ENCODE measurements at places on chromosomes 6 and 20. TPM values are rescaled to one million over a fixed set of nuclear protein-coding genes. Genes with fewer than 3 reads are reported as not detected.

CNKSR3 gene
- polyA plus RNA-seq, result 18.1 TPM

SLC22A3 gene
- 6.2 TPM for polyA plus RNA-seq

GSTA1 gene
- not detected for polyA plus RNA-seq

COL10A1 gene
- 0.37 TPM for polyA plus RNA-seq

HEY2 gene
- not detected for polyA plus RNA-seq

FAM229B gene
- polyA plus RNA-seq, result 18.5 TPM

BEND6 gene
- polyA plus RNA-seq, result 3.8 TPM

FUT9 gene
- 0.12 TPM for polyA plus RNA-seq

SMOC2 gene
- polyA plus RNA-seq, result 71.8 TPM

KCNQ5 gene
- 2.2 TPM for polyA plus RNA-seq

PKIB gene
- 1.4 TPM for polyA plus RNA-seq

BPIFB4 gene
- 0.29 TPM for polyA plus RNA-seq

CRISP3 gene
- polyA plus RNA-seq, result 0.13 TPM

WFDC12 gene
- polyA plus RNA-seq, result not detected

NMBR gene
- not detected for polyA plus RNA-seq

CD24 gene
- 87.0 TPM for polyA plus RNA-seq

ABT1 gene
- polyA plus RNA-seq, result 10.3 TPM

LY6G6D gene
- polyA plus RNA-seq, result not detected

CLDN20 gene
- 1.5 TPM for polyA plus RNA-seq

TGM2 gene
- polyA plus RNA-seq, result 11.8 TPM

BMP7 gene
- polyA plus RNA-seq, result 5.0 TPM

TFAP2D gene
- polyA plus RNA-seq, result not detected

TEAD3 gene
- 54.7 TPM for polyA plus RNA-seq

BACH2 gene
- not detected for polyA plus RNA-seq

CDS2 gene
- polyA plus RNA-seq, result 20.6 TPM

DLK2 gene
- 2.9 TPM for polyA plus RNA-seq

RAB44 gene
- polyA plus RNA-seq, result 0.14 TPM

ADAT2 gene
- 11.8 TPM for polyA plus RNA-seq

SLC35F1 gene
- 6.0 TPM for polyA plus RNA-seq

ARID1B gene
- polyA plus RNA-seq, result 68.6 TPM

MDFI gene
- polyA plus RNA-seq, result 41.9 TPM

SPATS1 gene
- polyA plus RNA-seq, result not detected

PTK7 gene
- 47.0 TPM for polyA plus RNA-seq

KIAA0408 gene
- polyA plus RNA-seq, result 22.8 TPM

SIGLEC1 gene
- polyA plus RNA-seq, result 3.7 TPM

ELOVL4 gene
- 3.6 TPM for polyA plus RNA-seq

LHFPL5 gene
- polyA plus RNA-seq, result not detected

LBP gene
- polyA plus RNA-seq, result not detected

RAET1L gene
- polyA plus RNA-seq, result 0.99 TPM

NAA20 gene
- 58.6 TPM for polyA plus RNA-seq

SHLD1 gene
- 7.1 TPM for polyA plus RNA-seq

QKI gene
- 162 TPM for polyA plus RNA-seq

RIMS4 gene
- 6.5 TPM for polyA plus RNA-seq

OPRM1 gene
- polyA plus RNA-seq, result not detected

STMND1 gene
- not detected for polyA plus RNA-seq

SLC22A16 gene
- polyA plus RNA-seq, result 0.52 TPM

TCF15 gene
- 4.3 TPM for polyA plus RNA-seq

CCM2L gene
- polyA plus RNA-seq, result 5.1 TPM

HLA-DOB gene
- not detected for polyA plus RNA-seq

PHF10 gene
- 90.6 TPM for polyA plus RNA-seq

HLA-DRB5 gene
- polyA plus RNA-seq, result 1.5 TPM

PSORS1C2 gene
- 0.16 TPM for polyA plus RNA-seq

ABHD16A gene
- 47.1 TPM for polyA plus RNA-seq

CYP24A1 gene
- polyA plus RNA-seq, result 0.78 TPM

RTEL1 gene
- polyA plus RNA-seq, result 10.6 TPM

PERP gene
- 1.0 TPM for polyA plus RNA-seq

TUBB2B gene
- 33.2 TPM for polyA plus RNA-seq

APOM gene
- 5.0 TPM for polyA plus RNA-seq
